ENCODE measurements at places on chromosomes 6 and 20. TPM values are rescaled to one million over a fixed set of nuclear protein-coding genes. Genes with fewer than 3 reads are reported as not detected.

The WFDC5 gene
- total RNA-seq, result not detected

The CEP43 gene
- 18.2 TPM for total RNA-seq

The ANGPT4 gene
- total RNA-seq, result not detected

The EEF1A2 gene
- total RNA-seq, result 0.45 TPM

The MAP1LC3A gene
- total RNA-seq, result 2.8 TPM

The THBS2 gene
- total RNA-seq, result not detected

The COX4I2 gene
- total RNA-seq, result not detected

The TINAG gene
- total RNA-seq, result not detected

The PPP1R3G gene
- not detected for total RNA-seq

The ITPA gene
- total RNA-seq, result 73.8 TPM

The ITPR3 gene
- total RNA-seq, result 48.9 TPM

The TPX2 gene
- 117 TPM for total RNA-seq

The PTCRA gene
- total RNA-seq, result not detected

The SLCO4A1 gene
- 58.0 TPM for total RNA-seq

The KCNK16 gene
- not detected for total RNA-seq

The OR12D3 gene
- total RNA-seq, result not detected

The SNAP91 gene
- total RNA-seq, result not detected

The MEP1A gene
- total RNA-seq, result not detected

The POPDC3 gene
- not detected for total RNA-seq

The DEFB124 gene
- not detected for total RNA-seq

The ADAM33 gene
- total RNA-seq, result not detected
